ENCODE measurements at places on chromosomes 6 and 20.

GRCh38 chr6:80547827-80548226 lies 441.4 kb downstream of the BCKDHB start:
- no peak for DNase-seq

DNA sequence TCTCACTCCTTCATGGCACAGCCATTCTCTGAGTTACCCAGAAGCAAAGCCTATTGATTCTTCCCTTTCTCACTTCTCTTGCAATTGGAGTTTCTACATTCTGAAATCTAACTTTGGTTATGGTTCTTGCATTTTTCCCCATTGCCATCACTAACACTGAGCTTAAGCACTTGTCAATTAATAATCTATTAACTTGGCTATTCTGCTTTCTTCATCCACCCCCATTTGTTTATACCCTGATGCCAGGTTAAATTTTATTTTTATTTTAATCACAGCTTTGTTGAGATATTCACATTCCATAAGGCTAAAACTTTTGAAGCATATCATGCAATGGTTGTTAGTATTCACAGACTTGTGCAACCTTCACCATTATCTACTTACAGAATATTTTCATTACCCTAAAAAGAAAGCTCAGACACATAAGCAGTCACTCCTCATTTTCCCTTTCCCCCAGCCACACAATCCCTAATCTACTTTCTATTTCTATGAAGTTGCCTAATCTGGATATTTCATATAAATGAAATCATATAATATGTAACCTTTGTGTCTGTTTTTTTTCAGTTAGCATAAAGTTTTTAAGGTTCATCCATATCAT lies 222.3 kb downstream of the UBE3D start:
- DNase-seq, result no peak

- DNase-seq, result no peak
Observed at GRCh38 chr20:48608756-48609155, 219.0 kb downstream of the PREX1 start.

GRCh38 chr6:90947184-90948064 lies 360.6 kb upstream of the MAP3K7 start:
- DNase-seq, result no peak

- peak; percentile 70 for DNase-seq
Observed at GRCh38 chr6:37173493-37174195, 3.7 kb downstream of the PIM1 start.

DNA sequence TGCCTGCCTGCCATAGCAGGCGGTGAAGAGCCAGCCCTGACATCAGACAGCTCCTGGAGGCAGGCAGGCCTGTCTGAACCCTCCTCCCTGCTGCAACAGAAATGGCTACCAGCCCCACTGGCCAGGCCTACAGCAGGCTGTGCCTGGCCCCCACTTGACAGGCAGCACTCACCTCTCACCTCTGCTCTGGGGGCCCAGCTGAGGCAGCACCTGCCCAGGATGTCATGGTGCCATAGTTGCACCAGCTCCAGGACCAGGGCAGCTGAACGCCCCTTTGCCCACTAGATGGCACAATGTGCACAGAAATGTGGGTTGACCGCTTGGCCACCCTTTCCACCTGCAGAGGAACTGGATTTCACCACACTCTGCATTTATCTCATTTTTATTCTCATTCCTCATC lies 30.6 kb downstream of the MRPL14 start:
- DNase-seq, result peak; percentile 87

DNA sequence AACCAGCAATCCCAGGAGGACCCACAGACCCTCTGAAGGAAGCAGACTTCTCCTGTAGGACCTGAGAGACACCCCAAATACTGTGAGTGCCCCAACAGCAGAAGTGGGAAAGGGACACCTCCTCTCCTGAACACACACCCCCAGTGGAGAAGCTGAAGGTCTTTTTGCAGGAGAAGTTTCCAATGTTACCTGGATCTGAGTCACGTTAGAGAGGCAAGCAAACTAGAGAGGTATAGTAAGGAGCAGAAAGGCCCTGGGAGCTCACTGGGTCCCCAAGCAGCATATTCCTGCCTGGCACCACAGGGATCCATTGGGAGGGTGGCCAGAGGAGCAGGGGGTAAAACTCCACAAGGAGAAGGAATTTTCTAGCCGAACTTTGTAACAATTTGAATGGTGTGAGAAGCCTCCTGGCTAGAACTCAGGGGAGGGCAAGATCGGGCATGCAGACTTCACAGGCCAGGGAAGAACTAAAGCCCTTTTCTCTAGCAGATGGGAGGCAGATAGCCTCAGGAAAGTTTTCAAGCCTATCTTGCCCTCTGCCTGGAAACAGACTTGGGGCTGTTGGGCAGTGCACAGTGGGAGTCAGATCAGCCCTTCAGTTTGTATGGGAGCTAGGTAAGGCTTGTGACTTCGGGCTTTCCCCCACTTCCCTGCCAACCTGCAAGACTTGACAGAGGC lies 68.2 kb upstream of the SSTR4 start:
- DNase-seq, result no peak

DNA sequence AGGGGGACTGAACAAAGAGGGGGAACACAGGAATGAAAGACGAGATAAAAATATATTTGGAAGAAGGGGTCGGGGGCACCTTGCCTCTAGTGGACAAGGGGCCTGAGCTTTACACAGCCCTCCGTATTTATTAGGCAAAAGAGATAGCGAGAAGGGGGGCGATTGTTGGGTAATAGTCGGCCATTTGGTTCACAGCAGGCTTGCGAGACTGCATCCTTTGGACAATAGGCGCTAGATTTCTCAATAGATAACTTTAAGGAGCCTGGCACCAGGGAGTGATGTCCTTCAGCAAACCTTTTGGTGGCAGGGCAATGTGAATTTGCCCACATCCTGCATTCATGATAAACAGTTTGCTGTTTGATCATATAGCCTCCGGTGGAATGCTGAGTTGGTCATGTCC lies 3.0 kb upstream of the NANP start:
- DNase-seq, result no peak

DNA sequence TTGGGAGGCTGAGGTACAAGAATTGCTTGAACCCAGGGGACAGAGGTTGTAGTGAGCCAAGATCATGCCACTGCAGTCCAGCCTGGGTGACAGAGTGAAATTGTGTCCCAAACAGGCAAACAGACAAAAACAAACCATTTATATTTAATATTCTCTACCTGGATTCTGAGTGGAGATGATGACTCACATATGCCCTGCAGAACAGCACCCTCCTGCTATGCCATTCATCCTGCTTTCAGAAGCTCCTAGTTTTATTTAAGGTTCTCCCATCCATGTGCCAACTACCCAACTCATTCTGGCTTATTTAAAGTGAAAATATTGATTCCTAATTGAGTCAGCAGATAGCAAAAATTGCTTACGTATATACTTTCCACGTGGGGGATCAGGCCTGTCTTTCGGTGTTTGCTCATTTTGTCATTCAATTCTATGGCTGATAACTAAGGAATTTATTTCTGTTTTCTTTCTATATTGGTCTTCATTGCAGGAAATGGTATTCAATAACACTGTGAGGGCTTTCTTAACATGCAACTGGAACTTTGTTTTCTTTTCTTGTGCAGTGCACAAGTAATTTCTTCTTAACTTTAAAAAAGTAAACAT lies 459.1 kb upstream of the JAG1 start:
- DNase-seq, result no peak

DNA sequence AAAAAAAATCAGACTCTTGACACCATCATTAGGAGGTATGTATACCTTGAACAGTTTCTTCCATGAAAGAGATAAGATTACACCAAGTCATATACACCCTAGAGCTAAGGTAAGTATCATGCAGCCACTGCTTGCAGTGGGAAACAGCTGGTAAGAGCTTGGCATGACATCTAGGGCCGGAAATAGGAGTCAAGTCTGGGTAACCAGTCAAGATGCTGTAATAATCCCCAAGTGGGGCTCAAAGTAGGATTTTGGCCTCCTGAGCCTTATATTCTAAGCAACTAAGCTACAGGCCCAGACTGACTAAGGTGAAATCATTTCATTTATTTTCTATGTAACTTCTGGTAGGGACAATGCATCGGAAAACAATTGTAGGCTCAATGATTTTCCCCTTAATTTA lies 23.9 kb downstream of the TRERF1 start:
- DNase-seq, result no peak

DNA sequence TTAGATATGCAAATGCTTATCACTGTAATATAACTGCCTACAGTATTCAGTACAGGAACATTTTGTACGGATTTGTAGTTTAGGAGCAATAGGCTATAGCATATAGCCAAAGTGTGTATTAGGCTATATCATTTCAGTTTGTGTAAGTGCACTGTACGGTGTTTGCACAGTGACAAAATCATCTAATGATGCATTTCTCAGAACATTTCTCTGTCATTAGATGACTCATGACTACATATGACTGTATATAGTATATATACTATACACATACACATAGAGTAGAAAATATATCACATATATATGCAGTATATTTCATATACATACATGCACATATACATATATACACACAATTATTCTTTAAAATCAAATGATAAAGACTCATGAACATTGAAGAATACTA lies 158.4 kb downstream of the PTCHD4 start:
- no peak for DNase-seq

DNA sequence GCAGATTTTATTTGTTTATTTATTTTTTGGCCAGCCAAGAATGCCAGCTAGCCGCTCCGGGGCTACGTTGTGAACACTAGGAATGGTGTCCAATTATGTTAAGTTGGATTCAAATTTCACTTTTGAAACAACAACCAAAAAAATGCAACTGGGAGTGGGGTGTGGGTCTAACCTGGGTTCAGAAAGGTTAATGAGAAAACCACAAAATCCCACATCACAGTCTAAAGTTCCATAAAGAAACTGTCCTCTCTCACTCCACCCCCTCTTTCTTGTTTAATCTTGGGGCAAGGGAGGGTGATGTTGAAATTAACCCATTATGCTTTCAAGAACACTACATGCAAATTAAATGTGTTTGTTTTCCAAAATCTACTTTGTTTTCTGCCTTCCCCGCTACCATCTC lies 77.2 kb downstream of the LINC00237 start:
- no peak for DNase-seq

DNA sequence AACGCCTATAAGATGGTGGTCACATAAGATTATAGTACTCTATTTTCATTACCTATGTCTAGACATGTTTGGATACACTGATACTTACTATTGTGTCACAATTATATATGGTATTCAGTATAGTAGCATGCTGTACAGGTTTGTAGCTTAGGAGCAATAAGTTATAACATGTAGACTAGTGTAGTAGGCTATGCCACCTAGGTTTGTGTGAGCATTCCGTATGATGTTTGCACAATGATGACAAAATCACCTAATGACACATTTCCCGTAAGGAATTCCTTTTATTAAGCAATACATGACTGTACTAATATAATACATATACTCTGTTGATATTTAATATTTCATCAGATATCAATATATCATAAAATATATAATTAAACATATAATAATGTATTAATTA lies 540.7 kb downstream of the BMP2 start:
- DNase-seq, result no peak

DNA sequence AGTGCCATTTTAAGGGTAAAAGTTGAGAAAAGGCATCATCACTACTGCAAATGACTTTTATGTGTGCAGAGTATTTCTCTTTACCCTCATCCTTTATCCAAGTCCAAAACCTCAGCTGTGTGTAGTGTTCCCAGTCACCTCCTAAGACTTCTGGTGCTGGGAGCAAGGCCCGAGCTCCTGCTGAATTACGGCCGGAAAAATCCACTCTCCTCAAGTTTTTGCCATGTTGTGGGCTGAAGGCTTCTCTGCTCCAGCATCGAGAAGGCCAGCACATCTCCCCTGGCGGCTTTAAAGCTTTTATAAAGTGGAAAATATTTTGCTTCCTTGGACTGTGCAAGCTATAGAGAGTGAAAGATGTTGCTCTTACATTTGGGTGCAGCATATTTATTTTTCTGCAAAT lies 153.2 kb upstream of the THBS2 start:
- DNase-seq, result no peak

- DNase-seq, result no peak
Observed at GRCh38 chr6:143677577-143677890, 231 bp upstream of the PHACTR2 start.

DNA sequence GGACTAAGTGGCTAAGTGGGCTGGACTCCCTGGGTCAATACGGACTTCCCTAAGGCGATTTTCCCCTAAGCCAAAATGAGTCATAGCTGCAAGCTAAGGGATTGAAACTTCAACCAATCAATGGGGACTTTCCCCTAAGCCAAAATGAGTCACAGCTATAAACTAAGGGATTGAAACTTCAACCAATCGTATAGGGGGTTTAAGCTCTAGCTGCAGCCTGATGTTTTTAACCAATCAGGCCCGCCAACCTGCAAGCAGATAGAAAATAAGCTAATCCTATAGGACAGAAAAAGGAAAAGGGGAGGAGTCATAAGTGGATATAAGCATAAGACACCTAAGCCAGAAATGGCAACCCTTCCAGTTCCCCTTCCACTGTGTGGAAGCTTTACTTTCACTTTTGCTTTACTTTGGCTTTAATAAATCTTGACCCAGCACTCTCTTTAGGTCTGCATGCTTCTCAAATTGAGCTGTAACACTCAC lies 655.0 kb upstream of the HS3ST5 start:
- DNase-seq, result peak; percentile 21

- no peak for DNase-seq
Observed at GRCh38 chr6:5446362-5447075, 185.2 kb downstream of the FARS2 start.

- no peak for DNase-seq
Observed at GRCh38 chr20:33281550-33282146, 1.4 kb upstream of the BPIFB1 start.

DNA sequence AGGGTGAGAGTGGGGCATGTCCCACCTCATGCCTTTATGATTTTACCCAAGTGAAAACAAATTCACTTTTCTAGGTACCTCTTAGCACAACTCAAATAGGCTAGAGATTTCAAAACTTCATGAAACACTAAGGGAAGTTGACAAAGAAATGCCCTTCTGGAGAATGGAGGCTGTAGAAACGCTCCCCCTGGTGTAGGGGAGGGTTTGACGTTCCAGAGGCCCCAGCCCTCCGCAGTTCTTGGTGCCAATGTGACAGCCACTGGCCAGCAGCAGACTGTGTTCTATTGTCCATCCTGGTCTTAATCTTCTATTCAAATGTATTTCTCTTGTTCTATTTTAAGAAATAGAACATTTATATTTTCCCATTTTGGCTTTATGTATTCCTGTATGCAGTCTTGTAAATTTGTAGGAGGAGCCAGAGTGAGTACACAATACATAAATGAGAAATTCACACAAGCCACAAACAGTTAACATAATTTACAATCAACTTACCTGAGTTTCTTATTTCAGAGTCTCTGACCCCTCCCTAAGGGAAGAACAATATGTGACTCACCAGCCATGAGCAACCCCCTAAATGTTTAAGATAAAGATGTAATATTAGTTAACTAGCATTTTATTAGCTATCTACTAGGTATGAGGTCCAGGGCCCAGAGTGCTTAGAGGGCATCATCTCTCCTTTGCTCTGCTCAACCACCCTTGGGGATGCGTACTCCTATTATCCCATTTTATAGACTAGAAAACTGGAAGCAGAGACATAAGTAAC lies 8.8 kb upstream of the MUC21 start:
- DNase-seq, result no peak

DNA sequence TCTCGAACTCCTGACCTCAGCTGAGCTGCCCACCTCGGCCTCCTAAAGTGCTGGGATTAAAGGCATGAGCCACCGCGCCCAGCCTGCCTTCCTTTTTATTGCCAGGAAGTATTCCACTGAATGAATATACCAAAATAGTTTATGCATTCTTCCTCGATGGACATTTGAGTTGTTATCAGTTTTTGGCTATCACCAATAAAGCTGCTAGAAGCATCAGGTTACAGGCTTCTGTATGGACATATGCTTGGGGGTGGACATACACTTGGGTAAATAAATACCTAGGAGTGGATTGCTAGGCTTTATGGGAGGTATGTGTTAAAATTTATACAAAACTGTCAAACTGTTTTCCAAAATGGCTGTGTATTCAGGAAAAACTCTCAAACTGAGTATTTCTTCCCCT lies 10.0 kb upstream of the RPS10 start:
- no peak for DNase-seq

All from suppressor macrophage treated with lipopolysaccharide for 4 hours (primary cell).